ENCODE measurements at places on chromosomes 2 and 18.

- DNase-seq = no peak
These were observed 18.8 kb upstream of the CASP10 start for GRCh38 chr2:201164166-201164565.

GRCh38 chr18:63596964-63597363 is 9.8 kb downstream of the SERPINB13 start:
- no peak for DNase-seq

- no peak for DNase-seq
These were observed 73.6 kb downstream of the DDX1 start for GRCh38 chr2:15665067-15665942.

- no peak for DNase-seq
These were observed 402.7 kb downstream of the LRP1B start for GRCh38 chr2:141728142-141728541.

- DNase-seq = no peak
These were observed 76.2 kb downstream of the CHRNA1 start for GRCh38 chr2:174688079-174688478.

- no peak for DNase-seq
These were observed 25.1 kb downstream of the CSRNP3 start for GRCh38 chr2:165494573-165494972.

GRCh38 chr18:37470986-37471385 is 94.6 kb downstream of the CELF4 start:
- DNase-seq = no peak

DNA sequence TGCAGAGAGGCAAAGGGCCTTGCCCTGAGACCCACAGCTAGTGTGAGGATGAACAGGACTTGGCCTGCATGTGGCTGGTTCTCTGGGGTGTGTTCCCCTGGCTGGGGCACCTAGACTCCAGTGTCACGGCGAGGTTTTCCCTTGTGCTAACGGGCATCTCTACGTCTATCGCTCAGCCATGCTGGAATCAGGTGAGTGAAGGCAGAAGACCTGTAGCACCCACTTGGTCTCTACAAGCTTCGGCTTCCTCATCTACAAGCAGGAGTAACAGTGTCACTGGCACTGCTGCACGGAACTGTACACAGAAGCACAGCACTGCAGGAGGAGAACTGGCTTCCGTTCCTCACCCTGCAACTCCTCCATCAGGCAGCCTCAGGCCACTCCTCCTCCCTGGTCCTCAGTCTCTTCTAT is 30.6 kb downstream of the HS1BP3 start:
- no peak for DNase-seq

DNA sequence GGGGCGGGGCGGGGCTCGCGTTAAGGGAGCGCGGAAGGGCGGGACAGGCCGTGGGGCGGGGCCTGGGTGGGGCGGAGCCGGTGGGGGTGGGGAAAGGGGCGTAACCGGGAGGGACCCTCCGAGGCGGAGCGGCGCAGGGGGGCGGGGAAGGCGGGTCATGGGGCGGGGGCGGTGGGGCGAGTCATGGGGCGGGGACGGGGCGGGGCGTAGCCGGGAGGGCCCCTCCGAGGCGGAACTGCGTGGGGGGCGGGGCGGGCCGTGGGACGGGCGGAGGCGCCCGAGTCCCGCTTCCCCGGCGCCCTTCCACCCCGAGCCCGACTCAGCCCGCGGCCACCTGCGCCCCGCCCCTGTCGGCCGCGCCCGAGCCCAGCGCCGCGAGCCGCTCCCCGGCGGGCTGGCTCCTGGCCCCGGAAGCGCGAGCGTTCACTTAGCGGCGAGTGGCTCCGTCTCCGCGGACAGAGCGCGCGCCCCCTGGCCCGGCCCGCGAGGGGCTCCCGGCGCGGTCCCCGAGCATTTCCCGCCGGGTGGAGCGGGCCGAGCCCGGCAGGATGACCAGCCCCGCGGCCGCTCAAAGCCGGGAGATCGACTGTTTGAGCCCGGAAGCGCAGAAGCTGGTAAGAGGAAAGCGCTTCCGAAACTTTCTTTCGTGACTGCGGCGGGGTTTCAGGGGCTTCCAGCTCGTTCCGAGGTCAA is 64.7 kb downstream of the LRRFIP1 start:
- DNase-seq = peak; percentile 89

Measured in activated naive CD4-positive, alpha-beta T cell (primary cell).